Effector memory CD8-positive, alpha-beta T cell (primary cell): ENCODE measurements at places on chromosomes 3 and 15.
A peak's percentile ranks its signal among the peaks of the same experiment; 100 is the strongest.

DNA sequence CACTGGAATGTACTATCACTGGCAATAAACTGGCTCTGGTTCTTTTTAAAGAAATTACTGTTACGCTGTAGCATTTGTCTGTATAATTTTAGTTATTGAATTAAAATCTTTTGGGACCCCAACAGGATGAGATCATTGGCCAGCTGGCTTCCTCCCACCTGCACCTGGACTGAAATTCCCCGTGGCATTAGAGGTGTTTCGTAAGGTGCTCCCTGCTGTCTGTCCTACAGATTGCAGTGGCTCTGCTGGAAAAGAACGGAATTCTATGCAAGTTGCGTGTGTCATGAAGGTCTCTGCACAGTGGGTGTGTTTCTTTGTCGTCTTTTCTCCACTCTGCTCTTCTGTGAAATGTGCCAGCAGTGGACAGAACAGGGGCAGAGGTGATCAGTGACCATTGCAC lies 383.4 kb downstream of the PTPRG start:
- H3K27ac ChIP-seq: no peak overlapping the region
- no peaks in the 10 kb centered on the region for H3K27me3 ChIP-seq
- no peak for DNase-seq

GRCh38 chr3:55717481-55717880 lies 230.4 kb upstream of the WNT5A start:
- H3K4me3 ChIP-seq: no peak overlapping the region
- no peak overlapping the region for H3K27ac ChIP-seq
- no peaks in the 10 kb centered on the region for H3K36me3 ChIP-seq
- no peak for DNase-seq
- H3K4me1 ChIP-seq: no peaks in the 10 kb centered on the region
- no peaks in the 10 kb centered on the region for H3K27me3 ChIP-seq

DNA sequence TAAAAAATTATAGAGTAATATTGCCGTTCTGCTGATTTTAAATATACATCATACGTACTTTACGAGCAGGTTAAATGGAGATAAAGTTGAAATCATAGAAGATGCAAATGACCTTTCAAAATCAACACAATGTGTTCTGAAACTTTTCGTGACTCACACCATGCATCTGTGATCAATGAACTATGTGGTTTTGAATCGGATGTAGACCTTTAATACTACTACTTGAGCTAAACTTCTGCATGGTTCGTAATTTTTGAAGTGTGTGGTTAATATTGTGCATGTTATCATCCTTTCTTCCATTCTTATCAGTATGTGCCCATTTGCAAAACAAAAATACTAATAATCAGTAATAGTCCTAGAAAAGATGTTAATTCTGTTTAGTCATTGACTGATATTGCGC lies 58.9 kb downstream of the GASK1A start:
- no peaks in the 10 kb centered on the region for H3K27me3 ChIP-seq
- H3K4me3 ChIP-seq: peak overlapping the region; percentile 12
- H3K36me3 ChIP-seq: peaks cover 3% of the 10 kb centered on the region
- no peak for DNase-seq

DNA sequence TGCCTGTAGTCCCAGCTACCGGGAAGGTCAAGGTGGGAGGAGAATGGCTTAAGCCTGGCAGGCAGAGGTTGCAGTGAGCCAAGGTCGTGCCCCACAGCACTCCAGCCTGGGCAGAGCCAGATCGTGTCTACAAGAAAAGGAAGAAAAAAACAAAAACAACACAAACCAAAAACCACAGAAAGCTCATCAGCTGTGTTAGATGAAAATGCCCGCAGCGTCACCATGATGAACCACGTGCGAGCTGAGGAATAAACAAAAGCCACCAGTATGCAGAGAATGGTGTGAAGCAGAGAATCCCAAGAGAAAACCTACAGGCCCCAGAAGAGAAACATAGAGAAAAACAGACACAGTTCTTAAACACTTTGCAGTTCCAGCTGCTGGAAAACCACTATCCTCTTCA lies 19.7 kb upstream of the TM4SF19 start:
- peaks cover 56% of the 10 kb centered on the region for H3K36me3 ChIP-seq
- peak overlapping the region; percentile 79 for H3K27ac ChIP-seq
- peak overlapping the region; percentile 50 for H3K4me3 ChIP-seq
- H3K4me1 ChIP-seq: peaks cover 12% of the 10 kb centered on the region
- H3K27me3 ChIP-seq: no peaks in the 10 kb centered on the region
- DNase-seq: peak; percentile 25

DNA sequence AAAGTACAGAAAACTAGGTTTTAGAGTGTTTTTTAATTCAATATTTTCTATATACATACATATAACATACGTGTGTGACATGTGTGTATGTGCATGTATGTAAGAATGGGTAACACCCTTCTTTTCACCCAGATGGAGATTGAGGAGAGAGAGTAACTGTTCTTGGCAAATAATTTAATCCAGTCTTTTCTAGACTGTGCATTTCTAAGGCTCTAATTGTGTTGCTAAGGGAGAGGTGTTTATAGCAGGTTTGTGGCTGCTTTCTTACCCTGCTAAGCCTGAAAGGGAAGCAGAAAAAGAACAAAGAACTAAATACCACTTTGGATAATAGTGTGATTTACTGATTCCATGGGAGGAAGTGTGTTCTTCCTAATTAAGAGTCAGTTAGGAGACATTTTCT lies 46.0 kb upstream of the ALDH1L1 start:
- H3K27ac ChIP-seq: no peak overlapping the region
- H3K4me1 ChIP-seq: no peaks in the 10 kb centered on the region
- H3K4me3 ChIP-seq: no peak overlapping the region
- no peak for DNase-seq
- H3K27me3 ChIP-seq: peaks cover 27% of the 10 kb centered on the region
- H3K36me3 ChIP-seq: no peaks in the 10 kb centered on the region

- H3K27me3 ChIP-seq: no peaks in the 10 kb centered on the region
- DNase-seq: no peak
- no peak overlapping the region for H3K4me3 ChIP-seq
These were observed 9.3 kb downstream of the BCHE start for GRCh38 chr3:165827883-165828282.

DNA sequence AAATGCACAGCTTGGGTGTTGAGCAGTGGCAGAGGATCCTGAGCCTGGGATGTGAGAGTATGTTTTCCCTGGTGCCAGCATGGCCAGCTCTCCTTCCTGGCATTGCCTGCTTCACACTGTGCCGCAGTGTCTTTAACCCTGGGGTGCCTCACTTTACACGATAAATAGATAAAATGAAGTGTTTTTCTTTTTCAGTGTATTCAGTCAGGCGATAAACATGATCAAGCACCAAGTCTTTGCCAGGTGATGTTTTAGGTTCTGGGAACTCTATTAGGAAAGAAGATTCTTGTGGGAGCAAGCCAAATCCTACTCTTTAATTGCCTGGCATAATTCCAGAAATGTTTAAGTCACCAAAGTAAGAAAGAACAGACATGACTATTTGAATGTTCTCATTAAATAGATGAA lies 14.0 kb downstream of the ABHD6 start:
- no peak overlapping the region for H3K4me3 ChIP-seq
- H3K27ac ChIP-seq: no peak overlapping the region
- no peaks in the 10 kb centered on the region for H3K27me3 ChIP-seq

DNA sequence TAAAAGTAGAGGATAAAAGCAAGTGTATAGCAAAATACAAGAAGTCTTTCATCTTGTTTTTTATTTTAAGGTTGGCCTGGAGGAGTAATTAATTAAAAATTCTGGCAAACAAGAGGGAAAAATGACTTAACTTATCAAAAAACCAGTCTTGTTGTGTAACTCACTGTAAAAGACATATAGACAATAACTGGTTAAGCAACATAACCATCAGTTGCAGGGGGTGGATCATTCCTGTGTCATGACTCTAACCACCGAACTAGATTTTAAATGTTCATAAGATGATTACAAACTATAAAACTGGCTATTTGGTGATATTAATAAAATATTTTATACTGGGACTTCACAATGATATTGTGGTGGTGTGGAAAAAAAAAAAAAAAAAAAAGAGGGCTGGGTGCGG lies 130.6 kb downstream of the STAG1 start:
- H3K36me3 ChIP-seq: peaks cover 17% of the 10 kb centered on the region
- H3K27ac ChIP-seq: no peak overlapping the region
- H3K4me1 ChIP-seq: peaks cover 13% of the 10 kb centered on the region

GRCh38 chr3:51896607-51897305 lies 6.4 kb downstream of the IQCF1 start:
- H3K27ac ChIP-seq: no peak overlapping the region
- no peak overlapping the region for H3K4me3 ChIP-seq
- no peak for DNase-seq

- no peaks in the 10 kb centered on the region for H3K36me3 ChIP-seq
- no peak for DNase-seq
- no peaks in the 10 kb centered on the region for H3K4me1 ChIP-seq
- no peak overlapping the region for H3K4me3 ChIP-seq
These were observed 248.4 kb downstream of the CPNE4 start for GRCh38 chr3:131786386-131786785.

DNA sequence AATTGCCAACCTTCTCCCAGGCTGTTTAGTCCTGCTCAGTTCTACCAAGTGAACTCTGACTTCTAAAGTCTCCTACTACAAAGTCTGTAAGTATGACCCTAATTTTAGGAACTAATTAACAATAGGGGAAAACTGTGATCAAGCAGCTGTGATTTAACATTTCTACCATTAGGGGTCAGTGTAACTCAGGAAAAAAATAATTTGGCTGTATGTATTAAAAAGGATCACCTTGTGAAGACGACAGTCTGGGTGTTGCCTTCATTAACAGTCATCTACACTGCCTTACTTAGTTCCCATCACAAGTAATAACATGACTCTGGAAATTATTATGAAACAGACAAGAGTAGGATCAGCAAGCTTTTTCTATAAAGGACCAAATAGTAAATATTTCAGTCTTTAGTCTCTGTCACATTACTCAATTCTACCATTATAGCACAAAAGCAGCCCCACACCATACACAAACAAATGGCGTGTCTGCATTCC lies 4.2 kb upstream of the NPHP3 start:
- H3K4me3 ChIP-seq: no peak overlapping the region
- peaks cover 4% of the 10 kb centered on the region for H3K36me3 ChIP-seq
- peaks cover 4% of the 10 kb centered on the region for H3K4me1 ChIP-seq
- H3K27me3 ChIP-seq: peaks cover 10% of the 10 kb centered on the region
- no peak overlapping the region for H3K27ac ChIP-seq

- H3K36me3 ChIP-seq: no peaks in the 10 kb centered on the region
- H3K27ac ChIP-seq: no peak overlapping the region
- DNase-seq: no peak
- peaks cover 3% of the 10 kb centered on the region for H3K4me1 ChIP-seq
These were observed 43.6 kb upstream of the PLXNA1 start for GRCh38 chr3:126939338-126939718.

GRCh38 chr15:74845581-74845980 lies 2.6 kb upstream of the ULK3 start:
- DNase-seq: no peak
- H3K4me3 ChIP-seq: peak overlapping the region; percentile 83
- peak overlapping the region; percentile 90 for H3K27ac ChIP-seq
- peaks cover 56% of the 10 kb centered on the region for H3K36me3 ChIP-seq
- H3K27me3 ChIP-seq: no peaks in the 10 kb centered on the region

- H3K27ac ChIP-seq: no peak overlapping the region
- no peak for DNase-seq
- H3K4me3 ChIP-seq: no peak overlapping the region
- no peaks in the 10 kb centered on the region for H3K4me1 ChIP-seq
- H3K36me3 ChIP-seq: peaks cover 7% of the 10 kb centered on the region
These were observed 66.0 kb downstream of the GOLIM4 start for GRCh38 chr3:168029705-168030104.

GRCh38 chr3:107578091-107578490 lies 55.3 kb downstream of the BBX start:
- H3K4me3 ChIP-seq: no peak overlapping the region
- no peaks in the 10 kb centered on the region for H3K27me3 ChIP-seq
- H3K27ac ChIP-seq: peak overlapping the region; percentile 13
- H3K4me1 ChIP-seq: peaks cover 19% of the 10 kb centered on the region
- no peaks in the 10 kb centered on the region for H3K36me3 ChIP-seq
- DNase-seq: no peak

DNA sequence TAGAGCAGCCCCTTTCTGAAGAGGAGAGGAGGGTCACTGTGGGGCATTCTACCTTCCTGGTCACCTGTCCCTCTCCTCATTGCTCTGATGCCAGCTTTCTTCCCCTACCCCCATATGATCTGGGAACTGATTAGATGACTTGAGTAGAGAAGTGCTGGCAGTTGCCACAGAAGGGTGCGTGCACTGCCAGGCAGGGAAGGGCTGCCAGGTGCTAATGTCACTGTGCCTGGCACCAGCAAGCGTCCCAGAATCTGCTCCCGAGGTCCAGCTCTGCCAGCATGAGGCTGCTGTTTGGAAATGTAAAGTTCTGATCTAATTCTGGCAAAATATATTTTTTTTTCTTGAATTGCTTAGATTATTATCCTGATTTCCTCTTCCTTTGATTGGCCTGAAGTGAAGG lies 52.8 kb downstream of the PPM1L start:
- no peaks in the 10 kb centered on the region for H3K36me3 ChIP-seq
- no peak for DNase-seq
- no peak overlapping the region for H3K27ac ChIP-seq
- H3K4me3 ChIP-seq: no peak overlapping the region

DNA sequence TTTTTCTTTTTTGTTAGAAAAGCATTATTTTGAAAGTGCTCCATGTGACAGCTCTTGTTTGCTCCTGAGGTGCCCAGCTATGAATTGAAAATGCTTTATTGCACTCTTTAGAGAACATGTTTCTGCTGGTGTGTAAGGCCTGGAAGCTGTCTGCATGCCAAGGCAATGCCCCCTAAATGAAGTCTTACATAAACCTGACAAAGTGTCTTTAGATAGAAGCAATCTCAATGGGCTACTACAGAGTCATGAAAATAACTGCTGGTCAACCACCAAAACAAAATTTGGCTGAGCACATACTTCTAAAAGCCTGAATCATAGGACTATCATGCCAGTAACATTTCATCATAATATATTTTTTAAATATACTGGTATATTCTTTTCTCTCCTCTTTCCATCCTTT lies 178.7 kb downstream of the THRB start:
- H3K4me3 ChIP-seq: no peak overlapping the region
- H3K4me1 ChIP-seq: no peaks in the 10 kb centered on the region
- peaks cover 2% of the 10 kb centered on the region for H3K36me3 ChIP-seq
- DNase-seq: no peak
- no peak overlapping the region for H3K27ac ChIP-seq
- H3K27me3 ChIP-seq: no peaks in the 10 kb centered on the region

DNA sequence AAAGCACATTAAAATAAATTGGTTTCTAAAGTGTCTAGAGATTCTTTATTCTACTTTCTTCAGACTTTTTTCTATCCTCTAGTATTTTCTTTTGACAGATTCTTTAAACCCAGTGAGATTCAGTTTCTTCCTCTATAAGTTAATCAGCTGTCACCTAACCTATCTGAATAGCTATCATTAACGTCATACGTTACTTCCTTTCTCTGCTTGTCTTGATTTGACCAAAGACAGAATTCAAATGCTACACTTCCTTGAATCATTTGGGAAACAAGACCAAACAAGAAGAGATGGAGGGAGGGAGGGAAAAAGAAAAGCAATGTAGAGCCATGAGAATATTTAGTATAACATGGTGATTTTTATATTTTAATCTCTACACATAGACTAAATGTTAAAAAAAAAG lies 235.2 kb downstream of the NAALADL2 start:
- no peak for DNase-seq
- no peaks in the 10 kb centered on the region for H3K4me1 ChIP-seq
- H3K36me3 ChIP-seq: no peaks in the 10 kb centered on the region

- DNase-seq: no peak
- peaks cover 41% of the 10 kb centered on the region for H3K4me1 ChIP-seq
- H3K36me3 ChIP-seq: no peaks in the 10 kb centered on the region
- no peak overlapping the region for H3K4me3 ChIP-seq
These were observed 118.6 kb downstream of the ANO10 start for GRCh38 chr3:43503067-43503728.
